ENCODE measurements at places on chromosomes 16 and 17. TPM values are rescaled to one million over a fixed set of nuclear protein-coding genes. Genes with fewer than 3 reads are reported as not detected.

The MYO15B gene
- total RNA-seq, result 185 TPM

The GPR139 gene
- 0.38 TPM for total RNA-seq

The GALK1 gene
- 14.5 TPM for total RNA-seq

The MKS1 gene
- total RNA-seq, result 32.0 TPM

The MPP2 gene
- 24.1 TPM for total RNA-seq

The TBC1D3E gene
- not detected for total RNA-seq

The PRAC2 gene
- not detected for total RNA-seq

The PIPOX gene
- total RNA-seq, result 5.3 TPM

The MEIOB gene
- 0.60 TPM for total RNA-seq

The ADAMTS18 gene
- total RNA-seq, result 49.5 TPM
